HCT116 (cell line): ENCODE measurements at places on chromosomes 7 and 10. TPM values are rescaled to one million over a fixed set of nuclear protein-coding genes. Genes with fewer than 3 reads are reported as not detected.

ZNF736 gene
- total RNA-seq: 0.15 TPM

- DNase-seq: no peak
- H3K4me3 ChIP-seq: no peak overlapping the region
- H3K27me3 ChIP-seq: no peaks in the 10 kb centered on the region
- H3K4me1 ChIP-seq: no peaks in the 10 kb centered on the region
- H3K27ac ChIP-seq: no peak overlapping the region
Observed at GRCh38 chr10:36187380-36188079, 545.4 kb upstream of the FZD8 start.

DNA sequence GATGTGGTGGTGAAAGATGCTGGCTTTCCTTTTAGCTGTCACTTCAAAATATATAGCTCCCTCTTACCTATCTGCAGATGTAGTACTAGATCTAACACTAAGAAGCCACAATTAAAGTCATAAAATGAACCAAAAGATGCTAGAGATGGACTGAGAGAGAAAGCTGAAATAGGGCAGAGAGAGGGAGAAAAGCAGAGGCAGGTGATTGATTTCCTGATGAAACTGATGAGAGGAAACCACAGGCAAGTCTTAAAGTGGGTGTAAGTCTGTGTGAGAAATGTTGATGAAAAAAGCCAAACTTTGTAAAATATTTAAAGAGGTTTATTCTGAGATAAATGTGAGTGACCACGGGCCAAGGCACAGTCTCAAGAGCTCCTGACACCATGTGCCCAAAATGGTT lies 194.3 kb upstream of the MBL2 start:
- no peaks in the 10 kb centered on the region for H3K36me3 ChIP-seq
- H3K4me1 ChIP-seq: no peaks in the 10 kb centered on the region

SFRP5 gene
- not detected for total RNA-seq

DNA sequence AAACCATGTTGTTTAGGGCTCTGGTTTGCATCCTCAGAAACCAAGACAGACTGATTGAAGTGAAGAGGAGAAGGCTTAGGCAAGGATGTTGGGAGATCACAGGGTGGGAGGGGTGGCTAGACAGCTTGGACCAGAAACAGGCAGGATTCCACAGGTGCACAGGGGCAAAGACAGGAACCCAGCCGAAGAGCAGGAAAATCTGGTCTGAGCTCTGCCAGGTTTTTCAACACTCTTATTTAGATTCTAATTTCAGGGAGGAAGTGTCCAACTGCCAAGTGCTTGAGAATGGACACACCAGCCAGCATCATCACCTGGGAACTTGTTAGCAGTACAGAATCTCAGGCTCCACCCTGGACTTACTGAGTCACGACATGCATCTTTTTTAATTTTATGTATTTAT lies 93.8 kb downstream of the MARCHF5 start:
- H3K36me3 ChIP-seq: no peaks in the 10 kb centered on the region
- no peak overlapping the region for H3K4me3 ChIP-seq
- no peaks in the 10 kb centered on the region for H3K4me1 ChIP-seq

DNA sequence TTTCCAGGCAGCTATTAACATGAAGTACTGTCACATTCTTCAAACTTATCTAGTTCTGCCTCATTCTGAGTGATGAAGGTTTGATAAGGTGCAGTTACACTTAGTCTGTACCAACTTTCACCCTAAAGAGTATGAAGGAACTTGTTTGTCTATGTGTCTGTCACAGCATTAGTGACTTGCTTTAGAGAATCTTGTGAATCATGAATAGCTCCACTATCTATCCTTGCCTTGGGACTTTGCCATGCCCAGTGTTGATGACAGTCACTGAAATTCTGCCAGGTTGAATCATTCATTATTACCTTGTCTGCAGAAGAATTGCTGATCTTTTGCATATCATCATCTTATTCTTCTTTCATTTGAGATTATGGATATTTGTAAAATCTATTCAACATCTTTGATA lies 50.9 kb upstream of the A1CF start:
- H3K27me3 ChIP-seq: no peaks in the 10 kb centered on the region
- no peak overlapping the region for H3K27ac ChIP-seq
- no peaks in the 10 kb centered on the region for H3K4me1 ChIP-seq
- no peaks in the 10 kb centered on the region for H3K36me3 ChIP-seq
- DNase-seq: no peak

DNA sequence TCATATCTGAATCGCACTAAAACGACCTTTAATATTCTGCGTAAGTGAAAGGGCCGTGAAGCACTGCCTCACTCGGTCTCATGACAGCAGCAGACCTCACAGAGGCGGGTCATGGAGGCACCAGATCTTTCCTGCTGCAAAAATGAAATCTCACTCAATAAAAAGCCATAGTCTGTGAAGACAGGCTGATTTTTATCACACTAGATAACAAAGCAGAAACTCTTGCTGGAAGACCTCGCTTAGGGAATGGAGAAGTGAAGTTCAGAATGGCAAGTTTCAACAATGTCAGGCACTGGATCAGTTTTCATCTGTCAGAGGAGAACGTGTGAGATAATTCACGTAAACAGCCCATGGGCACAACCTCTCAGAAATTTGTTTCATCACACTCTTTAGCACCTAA lies 8.0 kb downstream of the SEPHS1 start:
- no peak overlapping the region for H3K4me3 ChIP-seq
- peaks cover 7% of the 10 kb centered on the region for H3K36me3 ChIP-seq
- DNase-seq: no peak
- H3K4me1 ChIP-seq: peaks cover 1% of the 10 kb centered on the region; the same call in 1 of the 2 replicates
- no peaks in the 10 kb centered on the region for H3K27me3 ChIP-seq

- H3K4me3 ChIP-seq: no peak overlapping the region
- H3K36me3 ChIP-seq: no peaks in the 10 kb centered on the region
- DNase-seq: no peak
- no peak overlapping the region for H3K27ac ChIP-seq
- H3K4me1 ChIP-seq: no peaks in the 10 kb centered on the region
Observed at GRCh38 chr10:35927990-35928488, 285.9 kb upstream of the FZD8 start.
